Adipose tissue (tissue), 3 donors: ENCODE measurements at places on chromosomes 4 and X. TPM values are rescaled to one million over a fixed set of nuclear protein-coding genes. Genes with fewer than 3 reads are reported as not detected.

Gene ART3
- polyA plus RNA-seq = not detected

Gene HTRA3
- polyA plus RNA-seq = 41.8 TPM

Gene TRAM1L1
- polyA plus RNA-seq = 1.8 TPM

Gene CNKSR2
- 0.76 TPM for polyA plus RNA-seq

Gene TEC
- 0.62 TPM for polyA plus RNA-seq

Gene HERC6
- 1.7 TPM for polyA plus RNA-seq

Gene ARR3
- not detected for polyA plus RNA-seq

Gene DUSP9
- polyA plus RNA-seq = 1.0 TPM

Gene C4orf36
- 0.74 TPM for polyA plus RNA-seq

Gene ODAPH
- not detected for polyA plus RNA-seq

Gene PLAC8
- polyA plus RNA-seq = 2.5 TPM

Gene AWAT2
- polyA plus RNA-seq = not detected

Gene GPC4
- polyA plus RNA-seq = 8.7 TPM

Gene CTAG1A
- polyA plus RNA-seq = not detected

Gene ZBTB49
- polyA plus RNA-seq = 1.7 TPM

Gene PFKFB1
- polyA plus RNA-seq = 31.0 TPM

Gene BST1
- 15.6 TPM for polyA plus RNA-seq
